HTR-8/SVneo (cell line): ENCODE measurements at places on chromosomes 3 and 15.

DNA sequence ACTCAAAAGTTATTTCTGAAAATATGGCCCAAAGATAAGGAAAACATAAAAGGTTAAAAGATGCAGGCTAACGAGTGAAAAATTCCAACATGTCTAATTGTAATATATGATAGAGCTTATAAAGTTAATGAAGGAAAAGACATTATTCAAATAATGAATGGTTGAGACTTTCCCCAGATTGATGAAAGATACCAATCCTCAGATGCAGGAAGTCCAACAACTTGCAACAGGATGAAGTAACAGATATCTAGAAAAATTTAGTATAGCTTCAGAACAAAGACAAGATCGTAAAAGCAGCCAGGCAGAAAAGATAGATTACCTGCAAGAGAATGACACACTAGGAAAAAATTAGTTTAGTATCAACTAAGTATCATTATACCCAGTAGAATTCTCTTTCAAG lies 546.4 kb upstream of the PPP2R3A start:
- DNase-seq, result no peak

GRCh38 chr3:177978946-177979345 lies 557.3 kb upstream of the KCNMB2 start:
- no peak for DNase-seq

DNA sequence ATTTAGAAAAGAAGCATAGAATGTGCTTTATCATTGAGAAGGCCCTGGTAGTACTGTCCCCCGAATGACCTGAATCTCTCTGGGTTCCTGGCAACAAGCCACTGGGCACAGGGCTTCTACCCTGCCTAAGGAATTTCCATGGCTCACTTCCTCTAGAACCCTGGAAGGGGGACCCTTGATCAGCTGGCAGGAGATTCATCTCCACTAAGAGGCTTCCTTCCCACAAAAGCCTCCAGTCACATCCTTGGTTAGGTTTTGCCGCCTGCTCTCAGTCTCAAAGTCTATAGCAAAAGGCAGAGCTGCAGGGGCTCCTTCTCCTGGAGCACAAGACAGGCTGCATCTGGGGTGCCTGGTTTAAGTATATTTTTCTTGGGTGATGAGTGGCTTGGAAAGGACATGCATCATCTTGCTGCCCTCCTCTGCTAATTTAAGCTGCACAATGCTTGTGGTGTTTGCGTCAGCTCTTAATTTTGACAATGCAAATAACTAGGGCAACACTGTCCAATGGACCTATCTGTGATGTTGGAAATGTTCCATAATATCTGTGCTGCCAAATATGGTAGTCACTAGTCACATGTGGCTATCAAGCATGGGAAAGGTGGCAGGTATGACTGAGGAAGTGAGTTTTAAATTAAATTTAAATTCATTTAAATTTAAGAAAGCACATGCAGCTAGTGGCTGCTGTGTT lies 33.4 kb upstream of the RARRES1 start:
- DNase-seq, result no peak

DNA sequence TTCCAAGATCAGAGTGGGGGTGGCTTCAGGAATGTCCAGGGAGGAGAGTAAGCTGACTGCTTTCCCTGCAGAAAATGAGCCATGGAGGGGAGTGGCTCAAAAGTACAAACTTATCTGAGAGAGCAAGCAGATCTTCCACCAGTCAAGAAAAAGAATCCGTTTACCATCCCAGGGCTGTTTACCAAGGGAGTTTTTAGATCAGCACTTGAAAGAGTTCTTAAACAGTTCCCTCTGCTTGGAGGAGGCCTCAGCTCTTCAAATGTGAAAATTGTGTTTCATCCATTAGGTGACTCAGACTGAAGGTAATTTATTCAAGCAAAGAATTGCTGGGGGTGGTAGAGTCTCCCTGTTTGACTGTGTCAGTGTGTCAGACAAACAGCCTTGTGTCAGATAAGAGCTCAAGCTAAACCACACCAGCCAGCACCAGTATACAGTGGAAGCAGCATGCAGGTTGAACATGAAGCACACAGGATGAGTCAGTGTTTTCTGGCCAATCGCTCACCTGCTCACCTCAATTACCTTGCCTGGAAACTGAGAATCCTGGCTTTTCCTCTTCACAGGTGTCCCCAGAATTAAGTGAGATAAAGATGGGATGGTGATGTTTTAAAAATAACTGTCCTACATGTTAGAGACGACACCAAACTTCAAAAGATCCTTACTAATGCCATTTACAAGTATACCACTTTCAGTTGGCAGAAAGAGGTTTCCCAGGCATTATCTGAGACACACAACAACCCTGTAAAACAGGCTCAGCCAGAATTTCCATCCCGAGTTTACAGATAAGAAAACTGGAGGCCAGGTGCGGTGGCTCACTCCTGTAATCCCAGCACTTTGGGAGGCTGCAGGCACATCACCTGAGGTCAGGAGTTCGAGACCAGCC lies 21.7 kb downstream of the SH3BP5 start:
- DNase-seq, result no peak

GRCh38 chr15:63765338-63765737 lies 68.4 kb downstream of the HERC1 start:
- DNase-seq, result no peak

DNA sequence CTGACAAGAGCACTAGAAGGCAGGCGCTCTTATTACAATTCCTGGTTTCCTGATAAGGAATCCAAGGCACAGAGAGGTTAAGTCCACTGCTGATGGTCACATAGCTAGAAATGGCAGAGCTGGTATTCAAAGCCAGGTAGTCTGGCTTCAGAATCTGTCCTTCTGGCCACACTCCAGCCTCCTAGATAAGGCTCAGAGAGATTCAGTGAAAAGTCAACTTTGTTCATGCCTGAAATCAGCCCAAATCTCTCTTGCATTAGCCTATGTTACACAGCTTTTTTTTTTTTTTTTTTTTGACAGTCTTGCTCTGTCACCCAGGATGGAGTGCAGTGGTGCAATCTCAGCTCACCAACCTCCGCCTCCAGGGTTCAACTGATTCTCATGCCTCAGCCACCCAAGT lies 21.1 kb upstream of the CMTM8 start:
- no peak for DNase-seq

DNA sequence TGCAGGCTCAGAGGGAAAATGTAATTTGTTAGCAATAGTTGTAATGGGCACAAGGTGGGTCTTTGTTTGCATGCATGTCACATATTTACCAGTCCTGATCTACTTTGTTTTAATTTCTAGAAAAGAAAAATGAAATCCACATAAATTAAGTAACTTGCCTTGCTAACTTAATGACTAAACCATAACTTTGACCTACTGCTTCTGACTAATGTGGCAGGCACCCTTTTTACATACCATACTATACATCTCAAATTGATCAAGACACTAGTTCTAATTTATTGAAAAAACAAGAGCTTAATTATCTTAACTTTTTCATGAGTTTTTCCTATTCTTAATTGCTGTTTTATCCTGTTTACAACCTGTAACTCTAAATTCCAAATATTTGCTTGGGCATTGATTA lies 93.2 kb downstream of the ATP11B start:
- no peak for DNase-seq

- no peak for DNase-seq
Measured at GRCh38 chr15:40306908-40307307, 827 bp downstream of the PLCB2 start.

DNA sequence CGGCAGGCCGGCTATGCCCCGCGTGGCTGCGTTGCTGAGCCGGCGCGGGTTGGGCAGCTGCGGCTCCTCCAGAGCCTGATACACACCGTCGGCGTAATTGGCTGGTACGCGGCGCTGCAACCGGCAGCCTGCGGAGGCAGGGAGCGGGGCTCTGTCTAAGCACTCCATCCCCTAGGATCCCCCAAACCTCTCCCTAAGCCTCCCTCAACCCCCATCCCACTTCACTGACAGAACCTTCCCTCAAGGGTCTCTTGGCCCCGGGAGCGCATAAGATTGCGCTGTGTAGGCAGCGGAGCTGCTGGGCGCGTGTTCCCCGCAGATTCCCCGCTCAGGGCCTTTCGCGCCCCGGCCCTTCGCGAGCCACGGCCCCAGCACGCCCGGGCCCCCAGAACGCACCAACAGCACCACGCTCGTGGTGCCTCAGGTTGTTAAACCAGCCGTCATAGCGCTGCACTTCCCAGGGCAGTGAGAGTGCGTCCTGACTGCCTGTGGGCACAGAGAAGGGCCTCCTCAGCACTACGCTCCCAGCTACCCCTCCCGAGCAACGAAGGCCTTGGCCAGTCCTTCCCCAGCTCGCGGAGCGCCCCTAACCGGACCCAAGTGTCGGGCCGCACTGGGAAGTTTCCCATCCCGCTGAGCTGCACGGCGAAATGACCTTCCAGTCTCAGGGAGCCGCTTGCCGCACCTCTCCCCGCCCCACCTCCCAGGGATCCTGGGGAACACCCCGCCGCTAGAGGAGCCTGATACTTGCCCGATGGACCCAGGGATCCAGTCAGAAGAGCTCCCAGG lies 1.2 kb downstream of the DUOX2 start:
- no peak for DNase-seq

DNA sequence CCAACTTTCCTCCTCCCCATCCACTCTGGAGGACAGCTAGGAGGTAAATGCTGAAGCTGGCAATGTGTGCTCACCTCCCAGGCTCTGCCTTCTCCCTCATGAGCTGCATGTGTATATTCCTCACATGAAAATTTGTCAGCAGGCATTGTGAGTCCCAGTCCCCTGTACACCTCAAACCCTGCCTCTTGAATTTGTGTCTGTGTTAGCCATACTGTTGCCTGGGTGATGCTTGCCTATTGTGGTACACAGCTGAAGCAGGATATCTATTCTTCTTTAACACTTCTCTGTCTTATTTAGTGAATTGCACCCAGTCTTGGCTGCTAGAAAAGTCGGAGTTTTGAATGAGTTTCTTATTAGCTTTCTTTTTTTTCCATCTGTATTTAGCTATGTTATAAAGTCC lies 586.0 kb upstream of the TGFBR2 start:
- DNase-seq, result no peak

GRCh38 chr3:70565861-70566260 lies 253.4 kb upstream of the MDFIC2 start:
- no peak for DNase-seq

DNA sequence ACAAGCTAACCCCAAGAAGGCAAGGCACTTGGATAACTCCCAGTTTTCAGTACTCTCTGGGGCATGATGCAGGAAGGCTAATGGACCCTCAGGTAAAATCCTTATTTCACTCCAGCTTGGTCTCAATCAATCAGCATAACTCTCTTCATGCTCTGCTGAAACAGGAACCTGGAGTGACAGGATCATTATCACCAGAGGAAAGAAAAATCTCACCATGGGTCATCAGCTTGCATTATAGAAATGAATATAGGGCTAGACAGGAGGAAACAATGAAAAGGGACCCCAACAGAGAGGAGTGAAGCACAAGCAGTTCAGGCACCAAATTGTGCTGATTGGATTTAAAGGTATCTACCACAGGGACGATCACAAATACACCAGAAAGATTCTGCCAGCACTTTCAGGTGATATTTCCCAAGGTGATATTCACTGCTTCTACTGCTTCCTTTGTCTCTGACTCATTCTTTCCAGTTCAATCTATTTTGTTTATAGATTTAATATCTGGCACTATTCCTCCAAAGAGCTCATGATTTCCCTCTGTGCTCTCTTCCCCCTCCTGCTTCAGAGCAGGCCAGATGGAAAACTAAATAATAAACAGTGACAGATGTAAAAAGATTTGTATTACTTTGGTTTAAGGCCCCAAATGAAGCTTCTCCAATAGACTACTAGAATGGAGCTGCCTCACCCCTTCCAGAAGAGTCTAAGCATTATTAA lies 22.9 kb upstream of the THUMPD3 start:
- no peak for DNase-seq
